Activated T-helper 2 cell treated with anti-CD3 and anti-CD28 coated beads, Interferon-gamma antibody, Interleukin-2, Interleukin-4, amounts not matched to agents 10 μg/mL and 5 μg/mL and 100 μg/mL, durations not matched to agents 14 hours and 24 hours and 36 hours (primary cell): ENCODE measurements at places on chromosomes 16 and 17. TPM values are rescaled to one million over a fixed set of nuclear protein-coding genes. Genes with fewer than 3 reads are reported as not detected.

GRCh38 chr17:32870969-32871368, 6.0 kb downstream of the MYO1D start:
- no peak for DNase-seq

DNA sequence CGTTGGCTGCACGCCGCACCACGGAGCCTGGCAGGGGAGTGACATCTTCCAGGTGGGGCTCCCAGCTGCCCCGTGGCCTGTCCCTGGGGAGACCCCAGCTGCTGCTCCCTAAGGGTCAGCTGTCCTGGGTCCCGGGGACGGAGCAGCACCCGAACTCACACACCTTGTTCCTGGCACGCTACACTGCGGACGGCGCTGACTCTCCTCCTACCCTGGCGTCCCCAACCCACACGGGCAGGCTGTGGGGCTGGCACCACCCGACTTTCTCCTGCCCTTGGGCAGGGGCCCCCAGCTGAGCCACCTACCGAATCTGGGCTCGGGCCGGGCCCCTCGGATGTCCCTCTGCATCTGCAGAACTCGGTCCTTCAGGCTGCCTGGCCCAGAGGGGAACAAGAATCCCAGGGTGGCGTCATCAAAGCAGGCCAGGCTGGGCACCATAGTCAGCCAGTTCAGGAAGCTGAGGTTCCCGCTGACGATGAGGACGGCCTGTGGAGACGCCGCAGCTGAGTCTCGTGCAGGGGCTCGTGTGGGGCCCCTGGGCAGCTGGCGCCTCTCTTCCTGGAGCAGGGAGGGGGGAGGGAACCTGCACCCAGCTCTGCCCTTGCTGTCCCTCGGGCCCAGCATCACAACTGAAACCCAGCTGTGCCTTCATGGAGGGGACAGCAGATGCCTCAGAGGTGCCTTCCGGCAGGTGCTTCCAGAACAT, 70.5 kb upstream of the GNG13 start:
- no peak for DNase-seq

Gene UTS2R
- total RNA-seq, result 0.18 TPM in 1 of 2 replicates, not detected in the other

Gene HEATR9
- total RNA-seq, result 0.14 and 0.16 TPM in 2 replicates

Gene FLCN
- 27.7 and 30.4 TPM in 2 replicates for total RNA-seq

Gene MEOX1
- 1.4 and 1.8 TPM in 2 replicates for total RNA-seq

Gene CSF3
- total RNA-seq, result not detected in 2 replicates

Gene CDRT15L2
- total RNA-seq, result not detected in 2 replicates

DNA sequence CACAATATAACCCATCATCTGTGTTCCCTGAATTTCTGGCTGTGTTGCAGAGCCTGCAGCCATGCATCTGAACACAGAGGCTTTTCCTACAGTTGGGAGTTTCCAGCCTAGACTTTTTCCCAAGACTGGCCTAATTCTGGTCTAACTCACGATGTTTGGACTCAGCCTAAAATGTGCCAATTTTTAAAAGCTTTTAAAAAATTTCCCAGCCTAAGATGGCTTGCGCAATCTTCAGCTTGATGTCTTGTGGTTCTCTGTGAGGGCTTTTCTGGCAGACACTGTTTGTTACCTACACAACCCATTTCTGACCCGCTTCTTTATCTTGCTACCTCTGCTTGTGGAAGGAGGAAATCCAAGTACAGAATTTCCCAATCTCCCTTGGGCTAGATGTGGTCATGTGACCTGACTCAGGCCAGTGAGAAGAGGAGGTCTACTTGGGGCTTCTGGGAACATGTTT, 72.7 kb upstream of the GAS7 start:
- DNase-seq, result no peak

Gene MAF
- 73.6 and 74.2 TPM in 2 replicates for total RNA-seq

- no peak for DNase-seq
These were observed 228.9 kb upstream of the RPL38 start for GRCh38 chr17:73974536-73974935.

Gene ABCA5
- total RNA-seq, result 11.4 TPM in 2 replicates

- DNase-seq, result no peak
These were observed 54.1 kb downstream of the TNFRSF13B start for GRCh38 chr17:16917671-16918394.

Gene ATP2C2
- total RNA-seq, result not detected in 2 replicates

GRCh38 chr17:20954794-20955193, 88.0 kb downstream of the USP22 start:
- no peak for DNase-seq

Gene KRT31
- total RNA-seq, result not detected in 2 replicates

Gene CCL5
- total RNA-seq, result 28.1 and 28.9 TPM in 2 replicates

DNA sequence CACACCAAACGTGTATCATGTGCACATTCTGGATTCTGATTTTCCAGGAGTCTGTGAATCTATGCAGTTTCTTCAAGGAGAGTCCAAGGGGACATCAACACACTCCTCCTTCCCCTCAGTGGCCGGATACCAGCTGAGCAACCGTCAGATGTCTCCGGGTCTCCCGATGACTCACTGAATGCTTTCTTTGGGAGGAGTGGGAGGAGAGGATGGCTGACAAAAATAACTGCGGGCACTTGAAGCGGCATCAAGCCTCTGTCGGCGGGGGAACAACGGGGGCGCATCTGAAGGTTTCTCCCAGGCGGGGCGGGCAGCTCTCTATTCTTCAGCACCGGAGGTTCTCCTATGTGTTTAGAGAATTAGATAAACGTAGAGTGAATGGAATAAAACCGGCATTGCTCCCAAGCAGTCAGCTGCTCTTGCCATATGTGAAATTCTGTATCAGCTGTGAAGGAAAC, 24.6 kb upstream of the LRRC75A start:
- DNase-seq, result no peak

DNA sequence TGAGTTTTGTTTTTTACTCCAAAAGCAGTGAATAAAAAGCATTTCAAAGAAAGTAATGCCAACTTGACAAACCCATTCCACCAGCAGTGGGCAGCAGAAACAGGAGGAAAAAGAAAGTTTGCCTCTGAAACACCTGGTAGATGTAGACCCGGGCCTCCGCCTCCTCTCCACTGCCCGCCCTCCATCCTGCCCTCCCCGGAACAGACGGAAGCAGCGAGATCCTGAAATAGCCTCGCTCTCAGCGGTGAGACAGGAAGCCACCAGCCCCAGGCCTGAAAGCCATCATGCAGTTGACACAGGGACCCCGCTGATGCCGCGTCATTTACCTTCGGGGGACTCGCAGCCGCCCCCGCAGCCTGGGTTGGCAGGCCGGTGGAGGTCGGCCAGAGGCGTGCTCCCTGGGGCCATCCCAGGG, 67.8 kb downstream of the C16orf78 start:
- peak; percentile 63 for DNase-seq

Gene SEPTIN12
- total RNA-seq, result not detected in 2 replicates

- DNase-seq, result no peak
These were observed 55.3 kb upstream of the MTSS2 start for GRCh38 chr16:70740914-70741782.

GRCh38 chr17:55421179-55421934, at the start of gene MMD:
Gene MMD (minus strand): TSS chr17:55421835. CDS start chr17:55421695, 140 bp downstream.
- DNase-seq, result peak; percentile 38

DNA sequence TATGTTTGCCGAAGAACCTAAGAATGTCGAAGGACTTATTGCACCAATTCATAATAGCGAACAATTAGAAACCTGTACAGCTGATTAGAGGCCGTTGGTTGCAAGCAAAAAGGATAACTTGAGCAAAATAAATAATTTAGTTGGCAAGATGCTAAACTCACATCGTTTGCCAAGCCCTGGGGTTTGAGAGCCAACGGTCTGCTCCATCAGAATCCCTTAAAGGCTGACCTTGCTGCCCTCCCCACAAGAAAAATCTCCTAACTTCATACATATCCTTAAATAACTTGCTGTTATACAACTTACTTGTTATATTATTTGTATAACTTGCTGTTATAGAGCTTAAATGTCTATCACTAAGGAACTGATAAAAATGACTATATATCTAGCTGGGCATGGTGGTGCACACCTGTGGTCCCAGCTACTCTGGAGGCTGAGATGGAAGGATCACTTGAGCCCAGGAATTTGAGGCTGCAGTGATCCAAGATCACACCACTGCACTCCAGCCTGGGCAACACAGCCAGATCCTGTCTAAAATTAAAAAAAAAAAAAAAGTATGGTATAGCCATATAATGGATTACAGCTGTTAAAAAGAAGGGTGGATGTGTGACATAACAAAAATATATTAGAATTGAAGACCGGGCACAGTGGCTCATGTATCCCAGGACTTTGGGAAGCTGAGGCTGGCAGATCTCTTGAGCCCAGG, 1.9 kb upstream of the TRIM37 start:
- no peak for DNase-seq

Gene ODAD4
- total RNA-seq, result 0.50 and 0.85 TPM in 2 replicates

- no peak for DNase-seq
These were observed 36.0 kb downstream of the NTN1 start for GRCh38 chr17:9057310-9057709.

DNA sequence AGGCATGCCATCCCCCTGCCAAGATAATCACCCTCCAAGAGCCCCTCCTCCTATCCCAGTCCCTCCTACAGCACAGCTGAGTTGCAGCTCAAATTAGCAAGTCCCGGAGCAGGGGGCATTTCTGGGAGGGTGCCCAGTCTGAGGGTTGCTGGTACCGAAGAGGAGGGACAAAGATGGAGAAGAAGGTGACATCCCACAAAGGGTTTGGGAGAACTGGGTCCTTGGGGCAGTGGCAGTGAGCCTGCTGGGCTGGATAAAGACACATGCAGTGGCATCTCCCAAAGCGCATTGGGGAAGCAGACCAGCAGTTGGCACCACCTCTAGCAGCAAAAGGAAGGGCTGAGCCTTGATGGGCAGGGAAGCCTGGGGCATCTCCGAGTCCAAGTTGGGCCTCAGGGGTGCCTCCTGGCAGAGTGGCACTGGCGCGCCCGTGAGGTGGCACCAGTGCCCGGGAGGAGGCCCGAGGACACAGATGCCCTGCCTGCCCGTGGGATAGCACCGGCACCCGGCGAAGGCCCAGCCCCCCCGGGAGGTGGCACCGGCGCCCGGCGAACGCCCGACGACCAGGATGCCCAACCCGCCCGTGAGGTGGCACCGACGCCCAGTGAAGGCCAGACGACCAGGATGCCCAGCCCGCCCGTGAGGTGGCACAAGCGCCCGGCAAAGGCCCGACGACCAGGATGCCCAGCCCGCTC, 622 bp downstream of the TOM1L2 start:
- DNase-seq, result no peak

- peak; percentile 64 for DNase-seq
These were observed 6.5 kb upstream of the NUBP1 start for GRCh38 chr16:10737068-10737625.

Gene RPL19
- 2,315 and 2,339 TPM in 2 replicates for total RNA-seq

GRCh38 chr16:23941025-23941424, 105.2 kb downstream of the PRKCB start:
- no peak for DNase-seq

Gene LDHD
- 0.41 TPM in 1 of 2 replicates, not detected in the other for total RNA-seq

Gene SOST
- total RNA-seq, result not detected in 2 replicates

GRCh38 chr17:78108726-78109488, 19.6 kb downstream of the TMC6 start:
- no peak for DNase-seq

GRCh38 chr17:62092784-62093183, 27.7 kb upstream of the MED13 start:
- DNase-seq, result no peak

DNA sequence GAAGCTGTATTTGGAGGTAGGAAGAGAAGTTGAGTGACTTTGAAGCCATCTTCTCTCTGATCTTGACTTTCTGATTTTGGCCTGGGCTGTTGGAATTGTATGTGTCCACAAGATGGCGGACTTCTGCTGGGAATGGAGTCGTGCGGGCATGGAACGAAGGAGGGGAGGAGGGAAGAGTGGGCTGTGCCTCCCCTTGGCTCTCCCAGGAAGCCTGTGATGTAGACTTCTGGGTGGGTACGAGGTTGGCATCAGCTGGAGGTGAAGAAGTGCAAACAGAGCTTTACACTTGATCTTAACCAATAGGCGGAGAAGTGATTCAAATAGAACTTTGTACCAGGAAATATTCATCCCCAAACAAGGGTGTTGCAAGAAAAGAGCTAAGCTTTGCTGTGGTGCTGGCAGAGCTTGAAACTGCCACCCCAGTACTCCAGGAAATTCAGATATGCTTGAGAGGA, 7.4 kb upstream of the TMEM220 start:
- DNase-seq, result no peak

GRCh38 chr16:84537491-84538151, 33.2 kb upstream of the MEAK7 start:
- no peak for DNase-seq

DNA sequence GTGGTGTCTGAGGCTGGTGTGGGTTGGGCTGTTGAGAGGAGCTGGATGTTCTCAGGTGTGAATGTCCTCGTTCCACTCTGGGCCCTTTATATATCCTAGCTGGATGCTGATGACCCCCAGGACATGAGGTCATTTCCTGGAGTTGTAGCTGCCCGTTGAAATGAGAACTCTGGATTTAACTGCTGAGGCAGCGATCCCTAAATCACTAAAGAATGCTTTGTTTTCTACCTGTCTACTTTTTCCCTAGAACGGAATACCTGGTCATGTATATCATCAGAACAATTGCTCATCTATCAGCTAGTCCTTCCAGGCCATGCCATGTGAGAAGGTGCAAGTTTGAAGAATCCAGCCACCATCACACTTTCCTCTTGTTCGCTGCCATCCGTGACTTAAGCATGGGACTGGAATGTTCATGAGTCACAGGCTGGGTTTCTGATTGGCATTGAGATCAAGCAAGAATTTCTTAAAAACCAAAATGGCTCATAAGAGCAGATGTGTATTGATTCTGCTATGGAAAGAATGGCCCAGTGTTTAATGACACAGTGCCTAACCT, at the start of gene KRTAP2-3:
Gene KRTAP2-3, minus strand, starts transcription at position 63 of the 553 bp plus-strand sequence. CDS start 64 bp downstream, outside the sequence.
- no peak for DNase-seq

DNA sequence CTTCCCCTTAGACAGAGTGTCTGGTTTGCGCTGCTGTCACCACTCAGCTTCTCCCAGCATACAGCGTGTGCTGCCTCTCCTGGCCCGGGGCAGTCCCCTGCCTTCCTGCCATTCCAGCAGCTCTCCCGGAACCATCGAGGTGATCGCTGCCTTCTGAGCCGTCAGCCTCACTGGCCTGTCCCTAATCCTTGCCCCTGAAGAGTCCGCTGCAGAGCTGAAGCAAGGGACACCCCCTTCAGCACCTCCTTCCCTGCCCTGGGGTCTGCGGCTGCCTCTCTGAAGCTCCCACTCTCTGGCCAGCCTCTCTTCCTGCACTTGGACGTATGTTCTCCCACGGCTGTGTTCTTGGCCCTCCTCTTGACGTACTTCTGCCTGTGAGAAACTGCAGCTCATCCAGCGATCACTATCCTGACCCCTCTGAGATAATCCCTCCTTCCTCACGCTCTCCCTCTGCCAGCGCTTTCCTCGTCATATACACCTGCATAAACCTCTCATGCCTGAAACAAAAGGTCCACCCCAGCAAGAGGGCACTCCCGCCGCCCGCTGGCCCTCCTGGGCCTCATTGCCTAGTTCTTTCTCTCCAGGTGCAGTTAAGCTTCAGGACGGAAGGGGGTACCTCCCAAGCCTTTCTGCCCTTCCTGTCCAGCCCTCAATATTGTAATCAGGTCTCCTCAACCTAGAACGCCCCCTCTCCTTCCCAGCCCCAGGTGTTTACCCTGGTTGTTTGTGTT, 220.6 kb upstream of the CHMP6 start:
- no peak for DNase-seq

DNA sequence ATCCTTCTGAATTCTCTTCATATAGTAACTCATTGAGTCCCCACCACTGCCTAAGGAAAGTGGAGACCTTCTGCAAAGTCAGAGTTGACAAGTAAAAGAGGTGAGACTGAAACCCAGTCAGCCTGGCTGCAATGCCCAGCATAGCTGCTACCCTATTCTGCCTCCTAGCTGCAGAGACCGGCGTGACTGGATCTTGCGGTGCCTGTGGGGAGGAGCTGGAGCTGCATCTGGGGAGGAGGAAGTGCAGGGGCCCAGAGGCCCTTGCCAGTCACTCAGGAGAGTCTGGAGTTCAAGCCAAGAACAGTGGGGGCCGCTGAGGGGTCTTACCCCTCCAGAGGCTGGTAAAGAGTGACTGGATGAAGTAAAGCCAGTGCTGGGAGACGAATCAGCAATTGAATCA, 35.0 kb upstream of the ZNF423 start:
- DNase-seq, result no peak

Gene ZNF48
- 13.4 TPM in 2 replicates for total RNA-seq

Gene ATP1B2
- total RNA-seq, result 0.32 and 0.37 TPM in 2 replicates
